ENCODE measurements at places on chromosomes 11 and 22.

DNA sequence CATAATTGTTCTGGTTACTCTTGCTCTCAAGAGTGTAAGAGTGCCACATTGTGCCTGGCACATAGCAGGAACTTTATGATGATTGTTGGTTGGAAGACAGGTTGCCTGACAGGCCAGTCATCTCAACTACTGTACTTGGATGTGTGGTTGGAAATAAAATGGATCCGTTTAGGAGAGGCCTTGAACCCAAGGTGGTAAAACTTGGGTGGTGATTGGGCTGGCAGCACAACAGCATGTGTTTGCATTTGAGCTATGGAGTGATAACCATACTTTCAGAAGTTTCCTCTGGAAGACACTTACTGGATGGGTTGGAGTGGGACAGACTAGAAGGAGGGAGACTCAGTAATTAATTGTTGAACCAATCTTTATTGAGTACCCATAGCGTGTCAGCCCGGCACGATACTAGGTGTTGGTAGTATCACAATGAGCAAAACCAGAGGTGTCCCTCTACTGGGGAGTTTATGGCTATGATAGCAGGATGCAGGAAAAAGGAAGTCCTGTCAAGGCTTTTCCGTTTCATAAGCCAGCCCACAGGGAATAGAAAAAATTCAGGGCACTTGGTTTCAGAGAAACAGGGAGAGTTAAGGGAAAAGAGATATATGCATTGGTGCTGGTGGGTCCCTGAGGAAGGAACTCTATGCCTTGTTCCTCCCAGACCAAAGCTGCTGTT, 3.1 kb upstream of the TMEM109 start:
- peak; percentile 25 for DNase-seq

GRCh38 chr11:58567889-58568512, 7.7 kb downstream of the LPXN start:
- peak; percentile 79 for DNase-seq

DNA sequence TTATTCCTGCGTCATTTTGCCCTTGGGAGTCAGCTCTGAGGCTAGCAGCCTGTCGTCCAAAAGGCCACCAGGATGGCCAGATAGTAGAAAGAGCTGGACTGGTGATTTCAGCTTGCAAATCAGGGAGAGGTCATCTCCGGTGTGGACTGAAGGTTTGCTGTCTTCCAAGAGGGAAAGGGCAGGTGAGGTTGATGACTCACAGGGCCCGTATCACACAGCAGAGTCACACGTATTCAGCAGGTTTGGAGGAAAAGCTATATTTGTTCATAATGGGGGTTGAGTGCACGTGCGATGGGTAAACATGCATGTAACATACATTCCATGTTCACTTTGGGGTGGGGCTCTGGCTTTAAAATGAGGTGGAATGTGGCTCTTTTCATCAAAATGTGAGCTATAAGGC, 25.6 kb downstream of the MRPL21 start:
- DNase-seq = no peak

- DNase-seq = no peak
Observed at GRCh38 chr22:29782061-29782845, 15.1 kb downstream of the UQCR10 start.

DNA sequence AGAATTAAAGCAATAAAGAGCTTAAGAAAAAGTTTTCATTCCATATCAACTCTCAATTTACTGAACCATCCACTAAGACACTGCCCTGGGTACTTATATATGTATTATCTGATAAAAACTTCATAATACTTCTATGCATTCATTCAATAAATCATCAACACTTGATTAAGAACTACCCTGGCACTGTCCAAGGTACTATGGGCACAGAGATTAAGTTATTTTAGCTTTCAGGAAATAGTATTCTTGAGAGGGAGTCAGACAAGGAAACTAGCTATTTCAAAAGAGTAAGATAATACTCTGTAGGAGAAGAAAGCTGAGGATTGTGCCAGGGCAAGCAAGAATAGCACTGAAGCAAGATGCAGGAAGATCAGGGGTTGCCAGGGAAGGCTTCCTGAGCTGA, 640.8 kb downstream of the FAM181B start:
- DNase-seq = peak; percentile 3

GRCh38 chr11:70128435-70128906, 50.4 kb downstream of the ANO1 start:
- peak; percentile 66 for DNase-seq

GRCh38 chr11:38524945-38525344, 1926.9 kb upstream of the RAG2 start:
- no peak for DNase-seq

GRCh38 chr11:61645179-61645868, 34.9 kb upstream of the DAGLA start:
- DNase-seq = no peak

DNA sequence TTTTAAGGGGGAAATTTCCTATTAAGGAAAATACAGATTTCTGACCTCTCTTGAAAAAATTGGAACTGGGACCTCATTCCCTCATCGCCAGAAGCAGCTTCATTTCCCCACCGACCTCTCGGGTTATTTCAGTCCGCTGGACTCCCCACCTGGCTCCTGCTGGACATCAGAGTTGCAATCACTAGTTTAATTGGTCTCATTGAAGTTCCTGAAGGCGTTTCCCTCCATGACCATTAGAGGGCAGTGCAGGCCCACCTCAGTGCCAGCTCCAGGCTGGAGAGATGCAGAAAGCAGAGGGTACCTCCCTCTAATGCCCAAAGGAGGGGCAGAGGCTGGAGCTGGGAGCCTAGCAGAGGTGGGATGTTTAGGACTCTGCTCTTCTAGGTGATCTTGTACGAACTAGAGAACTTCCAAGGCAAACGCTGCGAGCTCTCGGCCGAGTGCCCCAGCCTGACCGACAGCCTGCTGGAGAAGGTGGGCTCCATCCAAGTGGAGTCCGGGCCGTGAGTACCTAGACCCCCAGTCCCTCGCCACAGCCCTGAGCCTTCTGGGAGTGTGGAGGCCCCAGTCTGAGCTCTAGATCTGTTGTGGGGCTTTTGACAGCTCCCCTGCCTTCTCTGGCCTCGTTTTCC, 2.7 kb downstream of the CRYBB3 start:
- DNase-seq = peak; percentile 78

GRCh38 chr22:30414525-30415047, 11.0 kb upstream of the MTFP1 start:
- no peak for DNase-seq

Measured in mesendoderm (in vitro differentiated cells).